ENCODE measurements at places on chromosomes 12 and 14. TPM values are rescaled to one million over a fixed set of nuclear protein-coding genes. Genes with fewer than 3 reads are reported as not detected.

DNA sequence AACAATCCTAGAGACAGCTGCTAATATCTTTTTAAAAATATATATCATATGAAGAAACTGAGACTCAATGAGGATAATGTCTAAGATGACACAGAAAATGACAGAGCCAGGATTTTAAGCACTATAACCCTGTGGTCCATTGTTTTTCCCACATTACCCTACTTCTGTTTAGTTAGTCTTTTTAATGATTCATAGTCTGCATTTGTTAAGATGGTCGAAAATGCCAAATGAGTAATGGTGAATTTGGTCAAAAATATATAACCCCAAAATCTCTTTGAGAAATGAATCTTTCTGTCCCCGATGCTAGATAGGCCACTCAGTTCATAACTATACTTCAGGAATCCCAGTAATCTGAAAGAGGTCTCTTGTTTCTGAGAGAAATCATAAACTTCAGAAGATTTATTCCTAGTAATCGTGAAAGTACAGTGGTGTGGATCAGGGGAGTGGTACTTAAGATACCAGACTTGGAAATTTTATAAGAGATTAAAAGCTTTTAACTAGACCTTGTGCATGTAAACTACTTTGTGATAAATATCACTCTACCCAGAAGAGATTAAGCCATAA, 10.8 kb downstream of the RTRAF start:
- no peaks in the 10 kb centered on the region for H3K27me3 ChIP-seq
- no peaks in the 10 kb centered on the region for H3K4me1 ChIP-seq
- DNase-seq: no peak
- H3K4me3 ChIP-seq: no peak overlapping the region

DNA sequence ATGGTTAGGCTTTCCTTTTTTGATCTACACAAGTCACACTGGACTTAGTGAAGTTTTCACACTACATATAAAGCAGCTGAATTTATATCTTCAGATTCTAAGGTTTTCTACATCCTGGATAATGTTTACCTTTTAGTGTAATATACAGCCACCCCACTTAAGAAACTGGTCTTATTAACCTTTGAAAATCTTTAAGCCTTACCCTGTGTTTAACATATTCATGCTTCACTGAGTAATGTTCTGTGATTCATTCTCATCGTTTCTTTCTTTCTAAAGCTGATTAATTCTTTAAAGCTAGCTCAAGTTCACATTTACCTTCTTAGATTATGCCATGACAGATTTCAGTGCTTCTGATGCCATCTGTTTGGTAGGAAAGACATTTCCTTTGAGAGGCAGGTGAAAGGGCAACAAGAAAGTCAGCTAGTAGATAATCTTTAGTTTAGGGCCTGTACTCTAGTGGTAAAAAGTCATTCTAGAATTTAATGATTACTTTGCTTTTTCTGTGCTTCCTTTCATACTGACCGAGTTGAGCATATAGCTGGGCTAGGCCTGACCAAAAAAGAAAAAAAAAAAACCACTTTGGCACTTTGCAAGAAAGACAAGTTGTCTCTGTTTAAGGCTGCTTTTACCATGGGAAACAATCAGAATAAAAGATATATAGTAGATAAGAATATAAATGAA, 690.9 kb upstream of the FBXO33 start:
- H3K27ac ChIP-seq: no peak overlapping the region
- no peaks in the 10 kb centered on the region for H3K27me3 ChIP-seq
- DNase-seq: no peak
- no peaks in the 10 kb centered on the region for H3K4me1 ChIP-seq

GRCh38 chr12:14614704-14615121, 47.0 kb upstream of the PLBD1 start:
- peaks cover 20% of the 10 kb centered on the region for H3K4me1 ChIP-seq
- no peak overlapping the region for H3K27ac ChIP-seq
- no peak for DNase-seq
- no peaks in the 10 kb centered on the region for H3K27me3 ChIP-seq
- H3K36me3 ChIP-seq: peaks cover 11% of the 10 kb centered on the region

DNA sequence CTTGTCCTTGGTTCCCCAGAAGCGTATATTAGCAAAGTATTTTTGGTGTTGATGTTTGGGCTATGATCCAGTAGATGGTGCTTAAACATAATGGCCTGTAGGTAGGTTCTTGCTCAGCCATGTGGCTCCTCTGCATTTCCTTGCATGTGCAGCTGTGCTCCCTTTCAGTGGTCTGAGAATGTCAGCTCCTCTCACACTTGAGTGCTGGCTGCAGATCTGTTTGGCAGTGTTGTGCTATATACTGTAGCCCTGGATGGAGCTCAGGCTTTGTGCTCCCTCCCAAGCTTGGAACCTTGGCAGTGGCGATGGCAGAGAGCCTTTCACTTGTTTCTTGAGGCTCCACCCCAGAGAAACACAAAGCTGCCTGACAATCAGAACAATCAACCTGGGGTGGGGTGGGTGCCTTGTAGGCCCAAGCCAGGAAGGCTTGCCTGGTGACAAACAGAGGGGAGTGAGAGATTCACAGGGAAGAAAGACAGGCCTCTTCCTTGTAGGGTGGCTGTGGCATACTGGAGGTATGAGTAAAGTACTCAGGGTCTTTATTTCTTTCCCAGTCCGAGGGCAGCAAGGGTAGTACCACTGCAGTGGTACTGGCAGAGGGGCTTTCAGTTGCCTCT, 255.3 kb downstream of the RAD51B start:
- H3K4me1 ChIP-seq: peaks cover 21% of the 10 kb centered on the region
- no peak overlapping the region for H3K4me3 ChIP-seq
- peaks cover 17% of the 10 kb centered on the region for H3K36me3 ChIP-seq
- H3K27me3 ChIP-seq: no peaks in the 10 kb centered on the region

The TMEM179 gene
- 3.6 TPM for total RNA-seq

The GRIN2B gene
- 1.6 TPM for total RNA-seq

Data from WTC11 (cell line).